ENCODE measurements at places on chromosomes 1 and 21.

GRCh38 chr21:35940074-35940927 is 120.0 kb downstream of the SETD4 start:
- DNase-seq, result no peak

DNA sequence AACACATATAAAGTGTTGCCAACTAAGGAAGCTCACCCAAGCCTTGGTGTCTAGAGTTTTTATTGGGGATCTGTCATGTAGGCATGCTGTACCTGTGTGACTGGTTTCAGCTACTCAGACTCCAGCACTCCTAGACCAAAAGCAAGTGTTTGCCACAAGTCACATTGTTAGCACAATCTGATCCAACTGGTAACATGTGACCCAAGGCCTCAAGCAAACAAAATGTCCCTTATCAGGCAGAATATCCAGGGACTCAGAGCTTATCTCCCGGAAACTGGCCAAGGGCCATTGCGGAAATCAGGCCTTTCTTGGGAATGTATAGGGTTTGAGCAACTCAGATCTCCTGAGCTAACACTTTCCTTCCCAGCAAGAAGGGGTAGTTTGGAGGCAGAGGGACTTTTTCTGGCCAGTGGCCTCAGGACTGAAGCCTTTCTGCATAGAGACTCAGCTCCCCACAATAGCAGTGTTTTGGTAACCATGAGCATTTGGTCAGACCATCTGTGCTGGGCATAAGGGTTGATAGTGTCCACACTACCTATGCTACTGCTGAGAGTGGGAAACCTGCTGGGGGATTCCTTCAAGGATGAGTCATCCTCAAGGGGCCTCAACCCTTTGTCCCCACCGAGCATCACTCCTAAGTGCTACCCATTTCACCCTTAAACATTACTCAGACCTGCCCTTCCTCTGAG is 29.6 kb downstream of the NHLH2 start:
- no peak for DNase-seq

DNA sequence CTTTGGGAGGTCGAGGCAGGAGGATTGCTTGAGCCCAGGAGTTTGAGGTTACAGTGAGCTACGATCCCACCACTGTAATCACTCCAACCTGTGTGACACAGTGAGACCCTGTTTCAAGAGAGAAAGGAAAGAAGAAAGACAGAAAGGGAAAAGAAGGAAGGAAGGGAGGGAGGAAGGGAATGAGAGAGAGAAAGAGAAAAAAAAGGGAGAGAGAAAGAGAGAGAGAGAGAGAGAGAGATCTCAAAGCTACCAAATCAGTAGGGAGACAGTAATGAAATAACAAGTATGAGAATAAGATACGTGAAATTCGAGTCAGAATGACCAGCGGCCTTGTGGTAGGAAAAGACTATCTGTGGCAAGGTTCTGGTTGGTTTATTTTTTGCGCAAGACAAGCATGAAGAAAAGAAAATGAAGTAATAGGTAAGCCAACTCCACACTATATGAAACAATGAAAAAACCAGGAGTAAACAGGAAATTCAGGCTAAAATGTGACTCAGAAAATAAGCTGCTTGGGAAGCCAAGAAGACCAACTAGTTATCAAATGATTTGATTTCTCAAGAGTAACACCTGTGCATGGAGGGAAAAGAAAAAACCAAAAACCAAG is 8.9 kb downstream of the MTF1 start:
- no peak for DNase-seq

GRCh38 chr1:150529017-150529416 is 13.5 kb downstream of the FALEC start:
- no peak for DNase-seq

GRCh38 chr1:19430121-19431068 is 54.9 kb downstream of the CAPZB start:
- no peak for DNase-seq

DNA sequence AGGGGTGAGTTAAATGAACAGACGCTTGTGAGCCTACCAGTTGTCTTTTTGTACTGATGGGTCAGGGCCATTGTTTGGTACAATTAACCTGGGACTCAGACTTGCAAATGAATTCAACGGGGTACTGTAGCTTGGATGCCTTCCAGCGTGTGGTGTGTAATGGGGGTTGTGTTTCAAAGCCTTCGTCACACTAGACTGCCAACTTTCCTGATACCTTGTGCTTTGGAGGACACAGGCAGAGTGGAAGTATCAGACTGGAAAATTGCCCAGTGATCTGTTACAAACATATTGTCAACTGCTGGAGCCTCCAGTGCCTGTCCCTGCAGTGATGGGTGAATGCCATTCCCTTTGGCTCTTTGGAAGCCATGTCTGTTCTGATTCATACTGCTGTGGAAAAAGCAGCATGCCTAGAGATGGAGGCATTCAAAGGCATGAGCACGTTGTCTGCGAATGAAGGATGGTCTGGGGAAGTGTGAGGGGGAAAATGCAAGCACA is 384.5 kb downstream of the LMX1A start:
- no peak for DNase-seq

- DNase-seq, result no peak
Observed at GRCh38 chr1:51237351-51238033, 1.4 kb downstream of the RNF11 start.

DNA sequence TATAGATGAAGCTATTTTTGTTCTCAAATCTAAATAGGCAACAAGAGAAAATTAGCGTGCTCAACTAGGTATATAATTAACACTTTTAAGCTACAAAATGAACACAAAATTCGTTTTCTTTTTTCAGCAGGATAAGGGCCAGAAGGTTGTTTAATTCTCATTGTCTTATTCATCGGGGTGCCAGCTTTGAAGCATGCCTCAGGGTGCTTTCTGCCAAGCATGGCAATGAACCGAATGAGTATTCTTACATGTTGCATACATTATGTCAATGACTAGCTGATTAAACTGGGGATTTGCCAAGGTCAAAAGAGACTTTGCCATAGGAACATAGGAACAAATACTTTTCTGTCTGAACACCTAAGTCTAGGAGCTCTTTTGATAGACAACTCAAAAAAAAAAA is 102.0 kb upstream of the MAP1LC3C start:
- no peak for DNase-seq

DNA sequence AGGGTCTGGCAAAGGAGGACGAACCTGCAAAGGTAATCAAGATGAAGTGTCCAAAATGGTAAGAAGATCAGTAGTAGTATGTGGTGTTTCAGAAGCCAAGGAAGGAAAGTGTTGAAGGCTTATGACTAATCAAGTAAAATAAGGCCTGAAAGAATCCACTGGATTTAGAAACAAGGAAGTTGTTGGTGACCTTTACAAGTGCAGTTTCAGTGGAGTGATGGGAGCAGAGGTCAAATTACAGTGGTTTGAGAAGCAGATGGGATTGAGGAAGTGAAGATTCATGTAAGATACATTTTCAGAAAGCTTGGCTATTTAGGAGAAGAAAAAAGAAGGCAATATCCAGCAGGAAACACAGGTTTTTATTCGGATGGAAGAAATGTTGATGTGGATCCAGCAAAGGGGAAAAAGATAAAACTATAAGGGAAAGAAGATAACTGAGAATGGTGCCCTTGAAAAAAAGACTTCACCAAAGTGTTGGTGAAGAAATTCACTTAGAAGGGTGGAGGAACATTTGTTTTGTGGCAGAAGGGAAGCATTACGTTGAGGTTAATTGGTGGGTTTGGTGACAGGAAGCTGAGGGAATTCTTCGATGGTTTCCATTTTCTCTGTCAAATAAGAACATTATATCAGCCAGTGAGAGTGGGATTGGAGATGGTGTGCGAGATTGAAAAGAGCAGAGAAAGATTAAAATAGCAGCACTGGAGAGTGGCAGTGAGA is 2.1 kb downstream of the ARMH1 start:
- no peak for DNase-seq

- DNase-seq, result no peak
Observed at GRCh38 chr1:78055565-78056132, 9.9 kb downstream of the GIPC2 start.

DNA sequence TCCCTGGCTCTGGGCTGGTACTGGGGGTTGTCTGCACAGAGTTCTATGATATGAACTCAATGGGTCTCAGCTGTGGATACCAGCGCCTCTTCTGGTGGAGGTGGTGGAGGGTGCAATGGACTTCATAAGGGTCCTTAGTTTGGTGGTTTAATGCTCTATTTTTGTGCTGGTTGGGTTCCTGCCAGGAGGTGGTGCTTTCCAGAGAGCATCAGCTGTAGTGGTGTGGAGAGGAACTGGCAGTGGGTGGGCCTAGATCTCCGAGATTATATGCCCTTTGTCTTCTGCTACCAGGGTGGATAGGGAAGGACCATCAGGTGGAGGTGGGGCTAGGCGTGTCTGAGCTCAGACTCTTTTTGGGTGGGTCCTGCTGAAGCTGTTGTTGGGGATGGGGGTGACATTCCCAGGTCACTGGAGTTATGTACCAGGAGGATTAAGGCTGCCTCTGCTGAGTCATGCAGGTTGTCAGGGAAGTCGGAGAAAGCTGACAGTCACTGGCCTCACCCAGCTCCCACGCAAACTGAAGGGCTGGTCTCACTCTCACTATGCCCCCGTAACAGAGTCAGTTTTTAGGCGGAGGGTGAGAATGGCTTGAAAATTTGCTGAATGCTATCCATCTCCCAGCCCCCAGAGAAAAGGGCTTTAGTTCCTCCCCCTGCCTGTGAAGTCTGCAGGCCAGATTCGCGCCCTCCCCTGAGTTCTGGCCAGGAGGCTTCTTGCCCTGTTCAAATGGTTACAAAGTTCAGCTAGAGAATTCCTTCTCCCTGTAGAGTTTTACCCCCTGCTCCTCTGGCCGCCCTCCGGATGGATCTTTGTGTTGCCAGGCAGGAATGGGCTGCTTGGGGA is 902.9 kb downstream of the LTN1 start:
- no peak for DNase-seq

GRCh38 chr21:45852886-45853400 is 128.6 kb upstream of the COL6A1 start:
- no peak for DNase-seq

- no peak for DNase-seq
Observed at GRCh38 chr1:19644681-19645410, 735 bp downstream of the NBL1 start.

- DNase-seq, result no peak
Observed at GRCh38 chr1:203178083-203178482, 2.5 kb upstream of the MYBPH start.

- no peak for DNase-seq
Observed at GRCh38 chr21:41500931-41501381, 7.0 kb downstream of the TMPRSS2 start.

GRCh38 chr1:245031041-245031440 is 123.7 kb upstream of the KIF26B start:
- no peak for DNase-seq

- no peak for DNase-seq
Observed at GRCh38 chr1:61449410-61449809, 275.5 kb downstream of the TM2D1 start.

DNA sequence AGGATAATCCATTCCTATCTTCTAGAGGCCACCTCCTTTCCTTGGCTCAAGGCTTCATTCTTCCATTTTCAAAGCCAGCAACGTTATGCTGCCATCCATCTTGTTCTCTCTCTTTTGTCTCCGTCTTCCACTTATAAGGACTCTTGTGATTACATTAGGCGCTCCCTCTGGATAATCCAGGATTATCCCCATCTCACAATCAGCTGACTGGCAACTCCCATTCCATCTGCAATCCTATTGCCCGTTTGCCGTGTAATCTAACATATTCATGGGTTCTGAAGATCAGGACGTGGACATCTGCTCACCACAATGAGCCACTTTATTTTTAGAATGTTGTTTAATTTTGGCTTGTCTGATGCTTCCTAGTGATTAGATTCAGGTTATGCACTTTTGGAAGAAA is 89.3 kb downstream of the EBNA1BP2 start:
- DNase-seq, result no peak

DNA sequence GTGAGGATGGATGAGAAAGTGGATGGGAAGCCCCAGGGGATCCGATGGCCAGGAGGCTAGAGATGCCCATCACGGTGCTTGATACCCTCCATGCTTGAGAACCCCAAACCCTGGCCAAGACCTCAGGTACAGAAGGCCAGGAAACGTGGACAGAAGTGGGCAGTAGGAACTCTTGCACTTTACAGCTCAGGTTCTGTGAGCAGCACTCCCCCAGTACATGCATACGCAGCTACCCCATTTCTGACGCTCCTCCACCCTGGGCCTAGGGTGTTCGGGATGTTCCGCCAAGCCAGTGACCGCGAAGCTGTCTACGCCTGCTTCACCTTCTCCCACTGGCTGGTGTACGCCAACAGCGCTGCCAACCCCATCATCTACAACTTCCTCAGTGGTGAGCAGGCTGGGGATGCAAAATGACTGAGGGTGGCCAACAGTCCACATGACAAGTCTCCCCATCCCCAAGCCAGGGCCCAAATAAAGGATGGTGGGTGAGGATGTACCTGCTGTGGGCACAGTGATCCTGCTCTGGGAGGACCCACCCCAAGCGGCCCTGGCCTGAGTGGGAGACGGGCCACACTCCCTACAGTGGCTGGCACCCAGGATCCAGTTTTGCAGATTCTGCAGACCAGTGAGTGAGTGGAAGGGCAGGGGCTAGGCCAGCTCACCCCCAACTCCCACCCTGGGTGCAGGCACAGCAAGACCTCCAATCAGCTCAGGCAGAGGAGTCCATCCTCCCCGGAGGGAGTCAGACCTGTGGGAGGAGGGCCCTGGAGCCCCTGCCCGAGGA is 7.4 kb downstream of the HCRTR1 start:
- no peak for DNase-seq

GRCh38 chr1:109237512-109237911 is 11.8 kb upstream of the CELSR2 start:
- DNase-seq, result no peak

DNA sequence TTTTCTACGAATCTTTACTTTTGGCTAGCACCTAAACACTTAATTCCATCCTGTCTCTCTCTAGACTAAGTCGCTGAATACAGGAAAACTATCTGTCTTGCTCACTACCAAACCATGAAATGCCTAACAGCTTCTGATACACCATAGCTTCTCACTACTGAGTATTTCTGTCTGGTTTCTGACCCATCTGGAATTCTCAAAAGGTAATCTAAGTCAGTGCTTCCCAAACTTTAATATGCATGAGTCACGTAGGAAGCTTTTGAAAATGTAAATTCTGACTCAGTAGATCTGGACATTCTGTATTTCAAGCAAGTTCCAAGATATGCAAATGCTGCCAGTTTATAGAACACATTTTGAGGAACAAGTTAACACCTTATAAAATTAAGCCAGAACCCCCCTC is 9.2 kb upstream of the OVGP1 start:
- DNase-seq, result no peak

GRCh38 chr1:10449751-10450150 is at the start of gene CORT:
CORT (plus strand) TSS chr1:10450031; CDS start chr1:10450224, 193 bp downstream.
- no peak for DNase-seq

DNA sequence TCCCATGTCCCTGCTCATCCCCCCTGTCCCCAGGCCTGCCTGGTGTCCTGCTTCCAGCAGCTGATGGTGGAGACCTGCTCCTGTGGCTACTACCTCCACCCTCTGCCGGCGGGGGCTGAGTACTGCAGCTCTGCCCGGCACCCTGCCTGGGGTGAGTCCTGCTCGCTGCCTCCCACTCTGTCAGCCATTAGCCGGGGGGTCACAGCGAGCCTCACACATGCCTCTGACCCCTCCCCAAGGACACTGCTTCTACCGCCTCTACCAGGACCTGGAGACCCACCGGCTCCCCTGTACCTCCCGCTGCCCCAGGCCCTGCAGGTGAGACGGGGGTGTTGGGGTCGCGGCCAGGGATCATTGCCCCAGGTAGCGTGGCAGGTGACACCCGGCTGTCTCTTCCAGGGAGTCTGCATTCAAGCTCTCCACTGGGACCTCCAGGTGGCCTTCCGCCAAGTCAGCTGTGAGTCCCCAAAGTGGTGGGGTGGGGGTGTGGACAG is 10.0 kb downstream of the SCNN1D start:
- DNase-seq, result no peak

- DNase-seq, result no peak
Observed at GRCh38 chr1:19643602-19644394, at the start of gene NBL1. NBL1 (plus strand) TSS chr1:19644311; CDS start chr1:19655031, 10,720 bp downstream.

- DNase-seq, result no peak
Observed at GRCh38 chr1:169517558-169518186, 31.9 kb upstream of the SLC19A2 start.

All from nucleus accumbens (tissue), 56 donors.